ENCODE measurements at places on chromosomes 2 and 18. TPM values are rescaled to one million over a fixed set of nuclear protein-coding genes. Genes with fewer than 3 reads are reported as not detected.

DNA sequence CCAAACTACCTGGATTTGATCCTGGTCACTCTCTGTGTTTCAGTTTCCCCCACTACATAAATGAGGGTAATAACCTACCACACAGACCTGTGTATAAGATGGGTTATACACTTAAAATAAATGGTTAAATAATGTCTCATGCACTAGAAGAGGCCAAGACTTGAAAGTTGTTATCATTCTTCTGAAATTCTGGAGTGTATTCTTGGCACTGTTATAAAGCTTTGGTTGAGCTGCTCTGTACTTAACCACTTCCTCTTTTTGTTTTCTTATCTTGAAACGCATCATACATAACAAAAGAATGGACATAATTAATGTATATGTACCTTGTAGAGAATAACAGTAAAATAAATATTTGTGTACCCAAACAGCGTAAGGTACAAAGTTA, 281.0 kb downstream of the AFF3 start:
- DNase-seq, result peak; percentile 41

- DNase-seq, result no peak
Measured at GRCh38 chr2:197195518-197195917, 115.1 kb downstream of the ANKRD44 start.

The KCNG2 gene
- total RNA-seq, result not detected

GRCh38 chr2:150787353-150788093, 300.1 kb upstream of the RND3 start:
- DNase-seq, result no peak

GRCh38 chr2:48529676-48530032, 300 bp upstream of the STON1 start:
- no peak for DNase-seq

- no peak for DNase-seq
Measured at GRCh38 chr2:147164563-147164962, 680.3 kb upstream of the ACVR2A start.

GRCh38 chr18:48321536-48321935, 87.6 kb downstream of the ZBTB7C start:
- DNase-seq, result no peak

DNA sequence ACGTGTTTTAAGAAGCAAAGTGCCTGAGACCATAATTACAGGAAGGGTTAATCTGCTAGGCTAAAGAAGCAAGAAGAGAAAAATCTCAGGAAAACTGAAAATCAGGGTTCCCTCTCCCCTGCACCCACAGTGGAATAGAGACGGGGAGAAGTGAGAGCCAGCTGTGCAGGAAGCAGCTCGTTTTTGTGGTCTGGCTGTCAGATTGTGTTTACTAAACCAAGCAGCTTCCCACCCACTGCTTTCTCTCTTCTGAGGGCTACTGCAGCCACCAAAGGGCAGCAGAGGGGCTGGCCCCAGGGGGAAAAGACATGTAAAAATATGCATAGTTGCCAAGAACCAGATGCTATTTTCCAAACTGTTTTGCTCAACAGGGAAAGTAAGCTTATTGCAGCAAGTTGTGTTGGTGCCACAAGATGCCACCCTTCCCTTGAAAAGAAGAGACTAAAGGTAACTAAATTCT, 72.6 kb upstream of the THUMPD2 start:
- no peak for DNase-seq

DNA sequence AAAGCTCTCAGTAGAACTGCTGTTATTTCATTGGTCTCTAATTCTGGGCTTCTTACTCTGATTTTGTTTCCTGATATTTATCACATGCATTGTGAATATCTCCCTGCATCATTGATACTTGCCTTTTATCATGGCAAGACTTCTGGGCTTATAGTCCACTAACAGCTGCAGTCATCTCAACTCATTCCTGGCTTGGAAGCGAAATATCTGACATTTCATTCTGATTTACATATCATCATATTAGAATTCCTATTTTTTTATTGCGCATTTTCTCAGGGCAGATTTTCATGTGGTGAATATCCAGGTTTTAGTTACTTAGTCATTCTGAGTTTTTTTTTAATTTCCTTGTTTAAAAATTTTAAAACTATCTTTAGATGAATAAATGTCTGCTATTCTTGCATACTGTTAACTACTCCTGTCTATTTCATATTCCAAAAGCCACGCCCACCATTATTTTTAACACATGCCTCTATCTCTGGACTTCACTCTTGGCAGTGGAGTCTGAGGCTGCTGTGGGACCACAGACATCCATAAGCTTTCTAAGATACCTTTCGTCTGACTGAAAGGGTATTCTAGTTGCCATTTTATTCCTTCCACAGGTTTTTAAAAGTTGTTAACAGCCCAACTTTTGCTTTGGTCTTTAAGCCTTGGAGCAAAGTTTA, 164.5 kb downstream of the IRS1 start:
- no peak for DNase-seq

The DNAH7 gene
- total RNA-seq, result 2.9 TPM

The NLRC4 gene
- total RNA-seq, result not detected

GRCh38 chr2:167749016-167749415, 498.4 kb downstream of the STK39 start:
- no peak for DNase-seq

DNA sequence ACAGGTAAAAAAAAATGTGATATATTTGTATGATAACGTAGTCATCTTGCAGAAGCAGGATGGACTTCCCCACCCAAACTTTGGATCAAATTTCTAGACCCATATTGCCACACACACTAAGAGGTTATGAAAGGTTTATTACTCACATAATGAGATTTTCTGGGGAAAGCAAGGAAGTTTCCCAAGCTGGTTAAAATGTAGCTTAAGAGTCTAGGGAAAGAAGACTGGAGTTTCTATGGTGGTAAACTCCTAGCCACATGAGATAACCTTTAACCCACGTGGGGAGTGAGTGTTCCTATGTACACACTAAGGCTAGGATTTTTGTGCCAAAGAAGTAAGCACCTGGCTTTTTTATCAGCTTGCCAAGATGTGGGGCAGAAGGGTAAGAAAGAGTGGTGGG, 335.7 kb upstream of the UBE2E3 start:
- DNase-seq, result no peak

DNA sequence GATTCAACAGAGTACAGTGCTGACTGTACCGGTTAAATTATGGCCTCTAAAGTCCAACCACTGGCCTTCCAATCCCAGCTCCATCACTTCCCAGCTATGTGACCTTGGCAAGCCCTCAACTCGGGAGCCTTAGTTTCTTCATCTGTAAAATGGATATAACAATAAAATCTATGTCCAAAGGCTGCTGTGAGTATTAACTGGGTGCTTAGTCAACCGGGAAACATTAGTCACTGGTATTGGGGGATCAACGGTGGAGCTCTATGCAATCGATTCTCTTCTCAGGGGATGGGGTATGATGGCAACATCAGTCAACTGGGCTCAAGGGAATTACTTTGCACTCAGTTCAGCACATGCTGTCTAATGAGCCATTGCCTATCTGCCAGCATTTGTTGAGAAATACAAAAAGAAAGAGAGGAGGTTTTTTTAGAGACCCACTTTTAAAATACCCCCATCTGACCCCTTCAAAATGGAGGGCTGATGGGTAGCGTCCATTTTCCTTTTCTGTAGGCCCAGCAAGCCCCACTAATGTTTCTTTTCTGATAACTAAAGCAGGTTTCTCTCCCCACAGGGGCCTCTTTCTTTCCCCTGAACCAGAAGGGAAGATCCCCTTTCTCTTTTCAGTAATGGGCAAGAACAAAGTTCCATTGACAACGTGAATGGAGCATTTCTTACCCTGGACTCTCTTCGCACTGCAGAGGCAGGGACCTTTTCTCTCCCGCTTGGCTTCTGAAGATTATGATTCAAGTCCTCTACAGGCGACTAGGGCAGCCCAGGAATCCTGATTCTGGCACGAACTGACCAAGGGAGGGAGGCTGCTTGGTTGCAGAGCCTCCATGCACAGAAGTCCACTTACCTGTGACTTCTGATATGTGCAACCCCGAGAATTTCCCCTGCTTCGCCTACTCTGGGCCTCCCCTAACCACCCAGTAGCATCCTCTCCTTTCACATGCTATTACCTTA, 8.7 kb upstream of the AGFG1 start:
- no peak for DNase-seq

The GCKR gene
- 1.4 TPM for total RNA-seq

The CHRNG gene
- total RNA-seq, result not detected

DNA sequence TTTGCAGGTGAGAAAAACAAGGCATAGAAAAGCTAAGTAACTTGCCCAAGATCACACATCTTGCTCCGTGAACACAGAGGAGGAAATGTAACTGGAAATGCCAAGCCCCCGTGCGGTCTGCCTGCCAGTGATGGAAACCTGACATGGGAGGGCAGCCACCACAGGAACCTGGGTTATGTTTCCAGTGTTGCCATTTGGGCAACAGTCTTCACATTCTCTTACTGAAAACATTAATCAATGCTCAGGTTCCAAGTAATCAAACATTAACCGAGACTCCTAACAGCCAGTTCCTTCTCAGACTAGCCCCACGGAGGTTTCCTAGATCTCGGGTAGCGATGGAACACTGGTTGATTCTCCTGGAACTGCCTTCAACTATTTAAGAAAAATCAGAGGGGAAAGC, 2.5 kb downstream of the TGFA start:
- DNase-seq, result no peak

The COL4A4 gene
- 0.36 TPM for total RNA-seq

- peak; percentile 77 for DNase-seq
Measured at GRCh38 chr2:98702858-98703620, 27.9 kb downstream of the MGAT4A start.

GRCh38 chr2:238921259-238921658, 73.4 kb downstream of the TWIST2 start:
- peak; percentile 15 for DNase-seq

- peak; percentile 29 for DNase-seq
Measured at GRCh38 chr2:25232248-25232825, 64.0 kb upstream of the POMC start.

DNA sequence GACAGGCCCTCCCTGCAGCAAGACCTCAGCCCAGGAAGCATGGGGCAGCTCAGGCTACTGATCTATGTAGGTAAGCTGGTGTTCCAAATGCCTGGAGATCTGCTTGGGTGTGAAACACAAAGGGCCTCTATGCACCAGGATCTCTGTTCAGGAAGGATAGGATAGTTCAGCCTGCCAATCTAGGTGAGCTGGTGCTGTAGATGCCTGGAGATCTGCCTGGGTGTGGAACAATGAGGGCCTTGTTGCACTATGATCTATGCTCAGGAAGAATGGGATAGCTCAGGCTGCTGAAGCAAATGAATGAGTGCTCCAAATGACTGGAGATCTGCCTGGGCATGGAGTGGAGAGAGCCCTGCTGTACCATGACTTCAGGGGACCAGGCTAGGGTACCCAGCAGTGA, 48.9 kb upstream of the MYL1 start:
- no peak for DNase-seq

GRCh38 chr2:39922679-39923405, 143.8 kb upstream of the THUMPD2 start:
- no peak for DNase-seq

The RBM44 gene
- total RNA-seq, result 0.72 TPM

The KIF1A gene
- total RNA-seq, result under 0.01 TPM

DNA sequence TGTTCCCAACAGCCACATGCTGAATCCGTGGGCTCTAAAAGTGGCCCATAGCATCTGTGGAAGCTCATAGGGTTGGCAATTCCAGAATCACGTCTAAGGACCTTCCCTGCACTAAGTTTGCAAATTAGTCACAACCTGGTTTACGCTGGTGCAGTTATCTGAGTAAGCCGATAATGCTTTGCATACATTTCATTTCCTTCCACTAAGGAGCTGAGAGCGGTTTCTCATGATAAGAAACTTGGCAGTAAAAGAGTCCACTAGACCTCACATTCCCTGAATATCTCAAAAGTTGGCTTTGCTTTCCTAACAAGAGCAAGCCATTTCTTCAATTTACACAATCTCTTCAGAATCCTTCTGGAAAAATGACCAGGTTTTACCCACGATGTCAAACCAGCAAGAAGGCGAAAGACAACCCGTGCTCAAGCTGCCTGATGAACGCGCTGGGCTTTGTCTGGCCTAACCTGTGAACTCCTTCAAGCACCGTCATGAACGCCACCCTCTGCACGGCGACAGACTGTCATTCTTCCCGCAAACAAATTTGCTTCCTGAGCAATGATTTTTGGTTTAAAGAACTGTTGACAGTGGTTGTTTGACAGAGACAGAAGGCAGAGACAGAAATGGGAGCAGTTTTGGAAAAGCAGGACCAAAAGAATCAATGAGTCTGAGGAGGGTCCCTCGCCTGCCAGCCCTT, 73.0 kb upstream of the COPS8 start:
- DNase-seq, result no peak

The TEX44 gene
- not detected for total RNA-seq

DNA sequence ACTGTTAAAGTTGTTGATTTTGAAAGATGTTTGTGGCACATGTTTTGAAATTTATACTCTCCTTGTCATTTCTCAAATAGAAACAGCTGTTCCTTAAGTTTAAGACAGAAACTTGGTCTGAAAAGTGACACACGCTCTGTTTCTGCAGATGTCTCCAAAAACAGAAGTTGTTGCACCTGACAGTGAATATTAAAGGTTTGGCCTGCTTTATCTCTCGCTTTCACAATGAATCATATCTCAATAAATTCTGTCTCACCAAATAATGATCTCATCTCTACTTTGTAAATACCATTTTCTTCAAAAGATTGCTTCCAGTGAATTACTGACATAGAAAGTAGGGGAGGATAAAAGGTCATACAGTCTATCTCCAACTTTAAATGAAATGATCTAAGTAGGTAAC, 294.9 kb upstream of the SYT4 start:
- DNase-seq, result no peak

The CPO gene
- not detected for total RNA-seq

DNA sequence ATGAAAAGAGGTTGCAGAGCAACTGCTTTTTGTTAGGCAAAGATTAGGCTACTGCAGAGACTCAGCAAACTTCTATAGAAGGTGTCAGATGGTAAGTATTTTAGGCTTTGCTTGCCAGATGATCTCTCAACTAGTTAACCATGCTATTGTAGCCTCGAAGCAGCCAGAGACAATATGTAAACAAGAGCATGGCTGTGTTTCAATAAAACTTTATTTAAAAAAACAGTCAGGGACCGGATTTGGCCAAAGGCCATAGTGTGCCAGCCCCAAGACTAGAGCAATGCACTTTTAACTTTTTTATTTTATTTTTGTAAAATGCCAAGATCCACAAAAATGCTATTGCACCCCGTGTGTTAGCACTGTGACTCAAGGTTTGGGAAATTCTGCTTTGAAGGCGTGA, 1.4 kb downstream of the IL37 start:
- no peak for DNase-seq

GRCh38 chr2:35421485-35421884, 934.1 kb upstream of the CRIM1 start:
- DNase-seq, result no peak

DNA sequence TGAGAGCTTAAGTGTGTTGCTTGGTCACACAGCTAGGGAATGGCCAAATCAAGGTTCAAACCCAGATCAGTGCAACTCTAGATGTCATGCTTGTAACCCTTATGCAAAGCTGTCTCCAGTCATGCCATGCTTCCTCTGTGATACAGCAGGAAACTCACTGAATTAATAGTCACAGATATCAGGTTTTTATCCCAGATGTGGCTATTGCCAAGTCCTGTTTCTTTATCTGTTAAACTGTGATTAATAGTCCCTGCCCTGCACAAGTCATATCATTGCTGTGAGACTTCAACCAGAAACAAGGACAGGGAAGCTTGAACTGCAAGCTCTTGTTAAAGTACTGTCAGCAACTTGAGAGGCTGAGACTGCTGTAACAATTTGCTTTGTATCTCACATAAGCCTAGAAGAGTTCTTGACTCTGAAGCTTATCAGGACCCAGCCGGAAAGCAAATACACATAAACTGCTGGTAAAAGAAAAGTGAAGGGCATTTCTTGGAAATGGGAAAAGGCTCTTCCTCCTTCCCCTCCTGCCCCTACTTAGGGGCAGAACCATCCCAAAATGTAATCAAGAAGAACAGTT, 609.0 kb downstream of the DCC start:
- no peak for DNase-seq

The CERKL gene
- total RNA-seq, result not detected
